NCI-H2081 treated with DMSO at 0.1 percent for 48 hours (cell line): ENCODE measurements at places on chromosomes 12 and 14.

DNA sequence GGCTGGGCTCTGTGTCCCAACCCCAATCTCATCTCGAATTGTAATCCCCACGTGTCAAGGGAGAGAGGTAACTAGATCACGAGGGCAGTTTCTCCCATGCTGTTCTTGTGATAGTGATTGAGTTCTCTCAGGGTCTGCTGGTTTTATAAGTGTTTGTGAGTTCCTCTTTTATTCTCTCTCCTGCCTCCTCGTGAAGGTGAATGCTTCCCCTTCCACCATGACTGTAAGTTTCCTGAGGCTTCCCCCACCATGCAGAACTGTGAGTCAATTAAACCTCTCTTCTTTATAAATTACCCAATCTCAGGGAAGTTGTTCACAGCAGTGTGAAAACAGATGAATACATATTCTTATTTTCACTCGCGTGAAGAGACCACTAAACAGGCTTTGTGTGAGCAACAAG lies 148.2 kb downstream of the TMEM30B start:
- no peak for DNase-seq

DNA sequence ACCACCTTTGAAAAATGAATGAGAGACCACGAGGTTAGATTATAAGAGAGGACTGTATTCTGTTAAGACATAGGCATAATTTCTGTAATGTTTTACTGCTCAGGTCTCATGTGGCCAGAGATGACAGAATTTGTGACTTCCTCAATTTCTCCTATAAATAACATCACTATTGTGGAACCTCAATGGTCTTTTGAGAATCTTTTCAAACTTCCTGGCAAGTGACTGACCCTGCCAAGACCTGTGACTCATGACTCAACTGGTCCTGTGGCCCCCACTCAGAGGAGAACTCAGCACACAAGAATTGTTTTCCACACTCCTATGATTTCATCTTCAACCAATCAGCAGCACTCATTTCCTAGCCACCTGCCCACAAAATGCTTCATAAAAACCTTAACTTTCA lies 508.2 kb upstream of the ATP2B1 start:
- no peak for DNase-seq

DNA sequence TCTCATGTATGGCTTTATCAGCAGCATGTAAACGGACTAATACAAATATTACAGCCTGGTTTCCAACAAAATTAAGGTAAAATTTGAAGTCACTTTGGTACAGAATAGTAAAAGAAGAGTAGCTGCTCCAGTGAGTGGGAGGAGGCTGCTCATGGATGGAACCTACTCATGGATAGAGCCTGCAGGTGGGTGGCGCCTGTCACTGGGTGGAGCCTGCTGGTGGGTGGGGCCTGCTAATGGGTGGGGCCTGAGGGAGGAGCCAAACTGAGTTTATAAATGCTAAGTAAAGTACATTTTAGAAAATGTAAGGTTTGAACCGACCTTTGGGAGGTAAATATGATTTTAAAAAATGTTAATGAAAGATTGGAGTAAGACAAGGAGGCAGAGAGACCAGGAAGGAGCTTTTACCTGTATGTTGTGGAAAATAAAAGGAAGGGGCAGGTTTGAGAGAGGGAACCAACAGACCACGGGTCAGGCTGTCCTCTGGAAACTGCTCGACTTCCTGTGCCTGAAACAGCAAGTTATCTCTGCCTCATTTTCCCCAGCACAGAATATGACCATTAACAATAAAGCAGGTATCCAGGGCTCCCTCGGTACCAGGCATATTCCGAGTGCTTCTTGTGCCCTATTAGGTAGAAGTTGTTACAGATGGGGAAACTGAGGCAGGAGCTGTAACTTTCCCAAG lies 55.9 kb upstream of the SEL1L start:
- DNase-seq: no peak

DNA sequence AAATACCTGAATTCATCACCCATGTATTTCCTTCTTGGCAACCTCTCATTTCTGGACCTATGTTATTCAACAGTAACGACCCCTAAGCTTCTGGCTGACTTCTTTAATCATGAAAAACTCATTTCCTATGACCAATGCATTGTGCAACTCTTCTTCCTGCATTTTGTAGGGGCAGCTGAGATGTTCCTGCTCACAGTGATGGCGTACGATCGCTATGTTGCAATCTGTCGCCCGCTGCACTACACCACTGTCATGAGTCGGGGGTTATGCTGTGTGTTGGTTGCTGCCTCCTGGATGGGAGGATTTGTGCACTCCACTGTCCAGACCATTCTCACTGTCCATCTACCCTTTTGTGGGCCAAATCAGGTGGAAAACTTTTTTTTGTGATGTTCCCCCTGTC lies 356 bp downstream of the OR4Q2 start:
- DNase-seq: no peak
